ENCODE measurements at places on chromosomes 5 and 9. TPM values are rescaled to one million over a fixed set of nuclear protein-coding genes. Genes with fewer than 3 reads are reported as not detected.

DNA sequence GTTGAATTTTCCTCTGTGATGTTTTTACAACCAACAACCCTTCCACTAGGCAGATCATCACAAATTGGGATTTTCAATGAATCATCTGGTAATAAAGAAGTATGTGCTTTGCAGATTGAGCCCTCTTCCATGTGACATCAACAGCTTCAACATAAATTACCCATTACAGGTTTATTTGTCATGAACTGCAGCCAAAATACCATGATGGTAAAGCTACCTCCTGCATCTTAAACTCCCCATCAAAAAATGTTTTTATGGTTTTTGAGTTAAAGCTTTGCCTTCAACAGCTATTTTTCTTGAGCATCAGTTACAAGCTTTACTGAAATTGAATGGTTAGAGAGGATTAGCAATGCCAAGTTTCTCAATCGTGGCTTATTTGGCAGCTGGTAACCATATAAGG, 211.4 kb upstream of the TUSC1 start:
- no peak for DNase-seq
- no peaks in the 10 kb centered on the region for H3K4me1 ChIP-seq
- no peak overlapping the region for H3K4me3 ChIP-seq

- DNase-seq = no peak
- H3K4me3 ChIP-seq = no peak overlapping the region
- H3K4me1 ChIP-seq = peaks cover 31% of the 10 kb centered on the region
- no peaks in the 10 kb centered on the region for H3K27me3 ChIP-seq
- H3K36me3 ChIP-seq = peaks cover 1% of the 10 kb centered on the region
Measured at GRCh38 chr5:1782385-1783215, 17.0 kb downstream of the MRPL36 start.

DNA sequence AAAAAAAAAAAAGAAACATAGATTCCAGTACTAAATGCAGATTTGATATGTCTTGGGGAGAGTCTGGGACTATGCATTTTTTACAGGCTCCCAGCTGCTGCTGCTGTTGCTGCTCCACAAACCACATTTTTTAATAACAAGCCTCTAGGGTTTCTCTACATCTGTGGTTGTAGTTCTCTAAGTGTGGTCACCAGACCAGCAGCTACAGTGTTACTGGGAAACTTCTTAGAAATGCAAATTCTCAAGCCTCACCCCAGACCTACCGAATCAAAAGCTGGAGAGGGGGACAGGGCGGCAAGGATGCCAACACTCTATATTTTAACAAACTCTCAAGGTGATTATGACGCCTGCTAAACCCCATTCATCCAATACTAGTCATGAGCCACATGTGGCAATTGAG, 293.4 kb upstream of the PTGER4 start:
- peak; percentile 41 for DNase-seq
- peak overlapping the region; percentile 83 for H3K27ac ChIP-seq
- peaks cover 74% of the 10 kb centered on the region for H3K4me1 ChIP-seq
- no peaks in the 10 kb centered on the region for H3K27me3 ChIP-seq
- H3K4me3 ChIP-seq = no peak overlapping the region

Gene WASHC1
- 15.1 TPM for total RNA-seq

Gene IL17B
- not detected for total RNA-seq

Data from activated naive CD8-positive, alpha-beta T cell treated with anti-CD3 and anti-CD28 coated beads for 36 hours (primary cell).